ENCODE measurements at places on chromosomes 3 and 15. TPM values are rescaled to one million over a fixed set of nuclear protein-coding genes. Genes with fewer than 3 reads are reported as not detected.

The GNAT1 gene
- total RNA-seq: not detected

The GABRR3 gene
- 0.05 TPM for total RNA-seq

The ANKRD63 gene
- not detected for total RNA-seq

The ZNF385D gene
- not detected for total RNA-seq

The SV2B gene
- 0.20 TPM for total RNA-seq

The COL6A5 gene
- not detected for total RNA-seq

The ACAD9 gene
- 66.9 TPM for total RNA-seq

The ROPN1 gene
- not detected for total RNA-seq

The CAPN3 gene
- 3.1 TPM for total RNA-seq

The ASB14 gene
- not detected for total RNA-seq

The TM2D3 gene
- 42.9 TPM for total RNA-seq

The NTRK3 gene
- not detected for total RNA-seq

The PPIP5K1 gene
- 55.7 TPM for total RNA-seq

The ZKSCAN7 gene
- 0.61 TPM for total RNA-seq

The SPINT1 gene
- 3.7 TPM for total RNA-seq

The ARNT2 gene
- total RNA-seq: not detected

The LRTM1 gene
- total RNA-seq: not detected

The SPINK8 gene
- total RNA-seq: not detected

The TRIP4 gene
- total RNA-seq: 21.1 TPM

The FAM162A gene
- total RNA-seq: 50.0 TPM

The LNP1 gene
- 1.8 TPM for total RNA-seq

The TIMP4 gene
- not detected for total RNA-seq

The CELSR3 gene
- total RNA-seq: 11.2 TPM

The MAPK6 gene
- 38.6 TPM for total RNA-seq

The CCDC39 gene
- not detected for total RNA-seq

The PLSCR1 gene
- total RNA-seq: 87.2 TPM

The FAM174B gene
- total RNA-seq: 4.3 TPM

The DUOX1 gene
- total RNA-seq: not detected

The C3orf85 gene
- total RNA-seq: not detected

The LRRIQ4 gene
- total RNA-seq: not detected

The GMNC gene
- not detected for total RNA-seq

The MORC1 gene
- total RNA-seq: not detected

The GPR171 gene
- 154 TPM for total RNA-seq

The MED12L gene
- 1.6 TPM for total RNA-seq

The CD80 gene
- 9.6 TPM for total RNA-seq

The GREM1 gene
- total RNA-seq: not detected

The SHF gene
- total RNA-seq: 1.6 TPM

The DZIP3 gene
- total RNA-seq: 9.6 TPM

The STOML1 gene
- 9.8 TPM for total RNA-seq

The EID1 gene
- total RNA-seq: 107 TPM

The GALK2 gene
- 31.3 TPM for total RNA-seq

The MGA gene
- total RNA-seq: 40.2 TPM
